ENCODE measurements at places on chromosomes 3 and 15. TPM values are rescaled to one million over a fixed set of nuclear protein-coding genes. Genes with fewer than 3 reads are reported as not detected.

DNA sequence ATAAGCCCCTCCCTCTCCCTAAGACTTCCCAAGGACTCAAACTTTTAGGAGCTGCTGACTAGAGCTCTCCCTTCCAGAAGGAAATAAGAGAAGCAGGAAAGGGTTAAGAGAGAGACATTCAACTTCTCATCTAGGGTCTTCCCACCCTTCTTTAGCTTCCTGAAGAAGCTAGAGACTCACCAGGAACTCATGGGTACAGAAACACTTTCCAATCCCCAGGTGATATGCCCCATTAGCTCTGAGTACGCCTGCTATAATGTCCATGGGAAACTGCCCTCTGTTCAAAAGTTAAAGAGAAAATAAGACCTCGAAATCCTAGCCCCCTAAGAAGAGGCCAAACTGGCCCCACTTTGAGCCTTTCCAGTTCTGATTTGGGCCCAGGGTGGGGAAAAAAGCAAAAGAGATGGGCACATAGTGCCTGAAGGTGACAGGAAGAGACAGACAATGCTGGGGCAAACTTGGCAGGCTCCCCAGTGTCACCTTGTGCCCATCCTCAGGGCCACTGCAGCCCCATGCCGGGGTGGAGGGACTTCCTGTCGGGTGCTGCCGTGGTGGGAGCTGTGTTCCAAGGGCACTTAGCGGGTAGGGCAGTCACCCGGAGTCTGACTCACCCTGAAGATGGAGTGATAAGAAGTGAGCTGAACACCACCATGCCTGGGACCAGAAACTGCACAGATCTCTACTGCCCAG is 29.5 kb downstream of the CCDC12 start:
- no peak for DNase-seq

DNA sequence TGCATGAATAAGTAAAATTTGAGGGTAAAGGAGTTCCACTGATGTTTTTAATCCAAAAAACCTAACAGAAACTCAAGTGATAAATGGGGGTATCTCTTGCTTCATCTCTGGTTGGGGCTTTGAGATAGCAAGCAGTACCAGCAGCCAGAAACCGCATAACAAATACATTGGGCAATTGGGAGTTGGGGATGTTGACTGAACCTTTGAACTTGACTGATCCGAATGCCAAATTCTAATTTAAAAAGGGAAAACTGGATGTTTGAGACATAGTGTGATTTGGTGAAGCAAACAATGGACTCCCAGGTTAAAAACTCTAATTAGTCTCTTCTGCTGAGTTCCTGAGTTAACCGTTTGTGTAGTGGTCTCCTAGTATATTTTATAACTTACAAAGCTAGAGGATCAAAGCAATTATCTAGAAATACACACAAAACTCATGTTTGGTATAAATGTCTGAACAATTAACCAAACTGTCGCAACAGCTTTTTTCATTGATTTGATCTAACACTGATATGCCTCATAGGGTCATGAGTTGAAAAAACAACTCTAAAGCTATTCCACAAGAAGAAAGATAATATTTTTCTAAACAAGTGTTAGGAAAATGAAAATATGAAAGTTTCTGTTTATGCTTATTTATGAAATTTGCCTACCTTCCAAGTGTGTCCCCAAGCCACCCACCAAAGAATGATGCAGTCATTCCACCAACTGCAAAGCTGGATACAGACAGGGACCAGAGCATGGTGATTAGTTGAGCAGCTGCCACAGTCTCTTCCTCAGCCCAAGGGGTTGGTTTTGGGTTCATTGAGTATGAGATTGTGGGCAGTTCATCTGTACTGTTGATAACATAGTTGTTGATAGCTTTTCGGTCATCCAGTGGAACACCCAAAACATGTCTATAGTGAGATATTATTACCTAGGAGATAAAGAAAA is 12.4 kb downstream of the SLC2A2 start:
- peak; percentile 65 for DNase-seq

The SLC25A26 gene
- total RNA-seq: 30.8 TPM

GRCh38 chr3:193788189-193788991 is 195.4 kb downstream of the OPA1 start:
- DNase-seq: peak; percentile 58

The PLSCR2 gene
- total RNA-seq: not detected

GRCh38 chr3:116299646-116300081 is 145.6 kb downstream of the LSAMP start:
- DNase-seq: no peak

- peak; percentile 31 for DNase-seq
Measured at GRCh38 chr3:122797291-122797690, 2.4 kb downstream of the SLC49A4 start.

DNA sequence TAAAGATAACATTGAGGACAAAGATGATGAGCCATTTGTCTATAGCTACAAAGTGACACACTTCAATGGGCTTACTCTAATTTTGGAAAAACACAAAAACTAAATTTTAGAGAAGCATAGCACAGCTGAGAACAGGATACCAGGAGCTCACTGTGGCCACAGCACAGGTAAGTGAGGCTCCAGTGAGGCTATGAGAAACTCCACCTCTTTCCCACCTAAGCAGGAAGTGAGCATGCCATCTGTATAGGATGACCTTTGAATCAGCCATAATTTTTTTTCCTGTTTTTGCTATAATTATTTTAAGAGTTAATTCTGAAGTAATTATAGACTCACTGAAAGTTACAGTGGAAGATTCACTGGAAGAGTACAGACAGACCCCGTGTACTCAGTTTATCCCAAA is 82.1 kb upstream of the DCLK3 start:
- no peak for DNase-seq

GRCh38 chr3:106728315-106729098 is 648.7 kb upstream of the CCDC54 start:
- DNase-seq: peak; percentile 100

DNA sequence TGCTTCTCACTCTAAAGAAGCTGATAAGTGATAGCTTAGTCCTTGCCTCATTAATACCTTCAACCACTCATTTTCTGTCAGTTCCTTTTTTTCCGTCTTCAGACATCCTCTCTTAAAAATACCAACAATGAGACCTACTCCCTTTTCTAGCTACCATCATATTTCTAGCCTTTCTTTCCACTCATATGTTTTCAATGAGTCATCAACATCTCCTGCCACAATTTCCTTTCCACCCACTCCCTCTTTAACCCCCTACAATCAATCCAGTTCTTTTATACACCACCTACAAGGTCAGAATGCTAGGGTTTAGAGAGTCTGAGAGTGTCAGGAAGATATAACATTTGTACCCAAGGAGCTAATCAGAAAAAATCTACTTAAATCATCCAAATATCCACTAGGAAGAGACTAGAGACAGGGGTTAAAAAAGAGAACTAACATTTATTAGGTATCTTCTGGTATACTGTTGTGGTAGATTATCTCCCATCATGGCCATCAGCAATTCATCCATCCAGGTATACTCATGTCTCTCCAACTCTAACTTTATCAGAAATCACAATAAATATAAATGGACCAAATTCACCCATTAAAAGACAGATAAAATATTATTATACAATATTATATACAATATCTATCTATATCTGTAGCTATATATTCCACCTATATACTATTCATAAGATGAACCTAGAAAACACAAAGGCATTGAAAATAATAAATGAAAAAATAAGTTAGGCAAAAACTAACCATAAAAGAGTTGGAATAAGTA is 42.5 kb downstream of the MYLK start:
- DNase-seq: no peak

The FGF12 gene
- 0.08 TPM for total RNA-seq
